Kasumi-1 (cell line): ENCODE measurements at places on chromosomes 2 and 18.
A peak's percentile ranks its signal among the peaks of the same experiment; 100 is the strongest.

GRCh38 chr2:208252716-208253492 is 2.0 kb downstream of the IDH1 start:
- DNase-seq, result no peak

DNA sequence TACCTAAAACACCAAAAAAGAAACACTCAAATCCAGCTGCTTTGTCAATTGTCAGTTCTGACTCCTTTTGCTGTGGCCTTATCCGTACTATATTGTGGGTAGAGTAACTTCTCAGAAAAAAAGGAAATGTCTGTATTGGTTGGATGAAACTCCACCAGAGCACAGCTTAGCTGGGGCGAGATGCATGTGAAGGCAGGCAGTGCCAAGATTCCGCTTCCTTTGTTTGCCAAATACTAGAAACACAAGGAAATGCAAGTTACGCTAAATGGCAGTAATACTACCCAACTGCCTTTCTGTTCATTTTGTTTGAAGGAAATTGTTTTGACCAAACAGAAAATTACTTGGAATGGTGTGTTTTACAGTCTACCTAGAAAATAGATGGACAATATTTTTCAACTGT is 10.0 kb downstream of the KLF11 start:
- no peak for DNase-seq

- no peak for DNase-seq
These were observed 99.0 kb downstream of the DGKD start for GRCh38 chr2:233453111-233453915.

DNA sequence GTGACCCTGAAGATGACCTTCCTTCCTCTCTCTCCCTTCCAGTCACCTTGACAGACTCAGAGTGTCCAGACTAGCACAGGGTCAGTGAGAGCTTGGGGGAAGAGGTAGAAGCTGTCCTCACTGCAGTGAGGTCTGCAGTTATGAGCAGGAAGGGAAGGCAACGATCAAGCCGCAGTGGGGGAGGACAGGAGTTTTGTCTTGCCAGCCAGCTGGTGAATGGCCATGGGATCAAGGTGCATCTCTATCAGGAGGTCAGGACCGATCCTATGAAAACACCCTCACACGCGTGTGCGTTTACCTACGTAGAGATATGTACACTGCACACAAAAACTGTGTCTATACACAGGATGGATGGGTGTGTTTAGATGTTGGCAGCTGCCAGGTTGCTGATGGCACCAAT is 83.2 kb downstream of the THNSL2 start:
- no peak for DNase-seq

GRCh38 chr2:527581-527980 is 149.6 kb downstream of the TMEM18 start:
- DNase-seq, result no peak

DNA sequence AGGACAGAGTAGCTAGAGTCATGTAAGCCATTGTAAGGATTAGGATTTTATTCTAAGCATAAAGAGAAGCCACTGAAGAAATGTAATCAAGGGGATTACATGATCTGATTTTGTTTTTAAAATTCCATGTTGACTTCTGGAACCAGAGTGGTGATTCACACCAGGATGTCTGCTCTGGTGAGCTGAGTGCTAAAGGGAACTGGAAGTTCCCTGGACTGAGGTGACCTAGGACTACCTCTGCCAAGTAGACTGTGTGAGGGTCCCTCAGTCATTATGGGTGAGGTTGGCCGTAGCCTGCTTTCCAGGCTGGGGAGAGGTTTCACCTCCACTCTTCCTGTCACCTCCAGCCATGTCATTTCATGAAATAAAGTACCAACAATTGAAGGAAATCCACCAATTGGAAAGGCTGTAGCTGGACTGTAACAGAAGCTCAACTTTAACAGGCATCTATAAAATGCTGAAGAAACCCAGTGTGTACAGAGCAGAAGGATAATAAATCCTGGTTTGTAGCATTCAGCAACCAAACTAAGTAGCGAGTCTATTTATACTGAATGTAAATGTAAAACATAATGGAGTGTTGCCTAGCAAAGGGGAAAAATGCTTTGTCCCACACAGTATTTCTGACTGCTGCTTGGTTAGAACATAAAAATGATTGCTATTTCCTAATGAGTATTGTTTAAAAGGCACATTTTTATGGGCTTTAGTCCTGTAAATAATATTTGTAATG is 507.4 kb upstream of the PKDCC start:
- no peak for DNase-seq

GRCh38 chr2:71103809-71104208 is 26.2 kb downstream of the MCEE start:
- DNase-seq, result no peak

GRCh38 chr2:69995511-69995910 is 34.1 kb upstream of the ASPRV1 start:
- DNase-seq, result no peak

DNA sequence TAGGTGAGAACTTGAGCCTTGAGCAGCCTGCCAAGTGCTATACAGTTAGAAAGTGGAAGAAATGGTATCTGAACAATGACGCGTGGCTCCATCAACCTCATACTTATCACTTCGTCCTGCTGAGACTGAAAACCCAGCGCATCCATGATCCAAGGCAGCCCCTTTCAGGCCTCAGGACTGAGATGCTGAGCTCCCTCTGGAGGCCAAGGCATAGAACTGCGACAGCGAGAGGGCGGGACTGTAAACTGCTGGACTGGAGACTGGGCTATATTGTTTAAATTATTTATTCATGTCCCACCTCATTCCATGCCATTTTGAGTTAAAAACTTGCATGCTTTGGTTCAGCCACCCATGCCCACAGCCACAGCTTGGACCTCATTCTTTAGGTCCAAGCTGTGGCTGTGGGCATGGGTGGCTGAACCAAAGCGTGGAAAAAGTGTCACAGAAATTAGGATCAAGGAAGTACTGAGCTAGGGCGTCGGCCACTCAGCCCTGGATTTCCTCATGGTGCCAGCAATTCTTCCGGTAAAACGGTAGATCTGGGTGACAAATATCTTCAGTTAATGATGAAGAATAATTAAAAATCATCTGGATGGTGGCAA is 195.5 kb downstream of the L3MBTL4 start:
- no peak for DNase-seq

DNA sequence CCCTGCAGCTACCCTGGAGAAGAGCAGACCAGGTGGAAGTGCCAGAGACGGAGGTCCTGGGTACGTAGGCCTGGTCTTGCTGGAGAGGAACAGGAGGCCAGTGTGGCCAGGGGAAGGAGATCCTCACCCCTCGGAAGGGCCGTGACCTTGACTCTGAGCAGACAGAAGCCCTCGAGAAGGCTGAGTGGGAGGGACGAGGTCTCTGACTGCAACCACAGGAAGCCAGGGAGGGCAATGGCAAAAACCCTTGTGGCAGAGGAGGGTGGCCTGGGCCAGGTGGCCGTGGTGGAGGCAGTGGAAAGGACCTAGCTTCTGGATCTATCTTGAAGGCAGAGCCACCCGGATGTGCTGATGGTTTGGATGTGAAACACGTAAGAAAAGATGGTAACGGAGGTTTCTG is 28.1 kb downstream of the THAP4 start:
- no peak for DNase-seq

GRCh38 chr2:18433872-18434271 is 126.6 kb downstream of the RDH14 start:
- no peak for DNase-seq

DNA sequence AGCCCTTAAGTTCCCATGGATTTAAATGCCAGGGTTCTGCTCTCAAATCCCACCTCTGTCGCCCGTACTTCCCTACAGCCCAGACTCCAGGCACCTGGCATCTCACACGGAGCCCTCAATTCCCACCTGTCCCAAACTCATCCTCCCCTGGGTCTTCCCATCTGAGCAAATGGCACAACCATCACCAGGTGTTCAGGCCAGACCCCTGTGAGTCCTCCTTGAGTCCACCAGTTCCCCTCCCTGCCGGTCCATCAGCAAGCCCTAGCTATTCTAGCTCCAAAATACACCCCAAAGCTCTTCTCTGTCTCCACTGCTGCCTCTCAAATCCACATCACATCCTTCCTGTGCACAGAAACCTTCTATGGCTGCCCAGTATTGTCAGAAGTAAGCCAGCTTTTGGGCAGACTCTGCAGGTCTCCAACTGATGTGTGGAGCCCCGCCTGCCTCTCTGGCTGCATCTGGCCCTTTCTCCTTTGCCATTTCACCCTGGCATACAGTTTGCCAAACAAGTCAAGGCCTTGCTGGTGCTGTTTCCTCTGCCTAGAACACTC is 67.7 kb downstream of the DNMT3A start:
- no peak for DNase-seq

DNA sequence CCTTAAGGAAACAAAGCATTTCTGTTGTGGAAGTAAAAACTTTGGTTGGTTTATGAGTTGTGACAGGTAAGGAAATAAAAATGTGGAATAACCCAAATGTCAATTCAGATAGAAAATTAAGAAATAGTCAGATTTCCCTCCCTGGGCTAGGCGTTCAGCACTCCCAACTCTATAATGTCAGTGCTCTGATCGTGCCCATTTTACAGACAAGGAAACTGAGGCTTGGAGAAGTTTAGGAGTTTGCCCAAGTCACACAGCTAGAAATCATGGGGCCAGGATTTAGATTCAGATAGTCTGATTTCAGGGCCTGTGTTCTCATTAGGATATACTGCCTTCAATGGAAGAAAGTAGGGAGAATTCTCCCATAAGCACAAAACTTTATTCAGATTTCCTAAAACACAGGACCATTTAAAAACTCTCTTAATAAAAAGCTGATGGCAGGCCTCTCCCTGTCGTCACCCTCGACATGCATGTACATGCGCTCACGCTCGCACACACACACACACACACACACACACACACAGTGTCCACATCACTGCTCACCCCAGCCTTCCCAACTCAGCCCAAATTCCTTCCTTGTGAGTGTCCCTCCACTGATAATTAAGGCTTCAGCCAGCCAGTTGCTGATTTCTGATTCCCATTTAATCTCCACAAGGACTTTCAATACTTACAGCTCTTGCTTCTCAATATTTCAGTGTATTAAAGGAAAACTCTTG is 49.1 kb upstream of the SLC14A2 start:
- DNase-seq, result no peak

DNA sequence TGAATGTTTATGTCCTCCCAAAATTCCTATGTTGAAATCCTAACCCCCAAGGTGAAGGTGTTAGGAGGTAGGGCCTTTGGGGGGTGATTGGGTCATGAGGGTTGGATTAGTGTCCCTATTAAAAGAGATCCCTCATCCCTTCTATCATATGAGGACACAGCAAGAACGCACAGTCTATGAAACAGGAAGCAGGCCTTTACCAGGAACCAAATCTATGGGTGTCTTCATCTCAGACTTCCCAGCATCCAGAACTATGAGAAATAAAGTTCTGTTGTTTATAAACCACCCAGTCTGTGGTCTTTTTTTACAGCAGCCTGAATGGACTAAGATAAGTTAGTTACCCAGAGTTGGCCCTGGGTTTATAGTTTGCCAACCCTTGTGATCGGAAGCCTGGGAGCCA is 153.1 kb downstream of the INO80D start:
- no peak for DNase-seq

DNA sequence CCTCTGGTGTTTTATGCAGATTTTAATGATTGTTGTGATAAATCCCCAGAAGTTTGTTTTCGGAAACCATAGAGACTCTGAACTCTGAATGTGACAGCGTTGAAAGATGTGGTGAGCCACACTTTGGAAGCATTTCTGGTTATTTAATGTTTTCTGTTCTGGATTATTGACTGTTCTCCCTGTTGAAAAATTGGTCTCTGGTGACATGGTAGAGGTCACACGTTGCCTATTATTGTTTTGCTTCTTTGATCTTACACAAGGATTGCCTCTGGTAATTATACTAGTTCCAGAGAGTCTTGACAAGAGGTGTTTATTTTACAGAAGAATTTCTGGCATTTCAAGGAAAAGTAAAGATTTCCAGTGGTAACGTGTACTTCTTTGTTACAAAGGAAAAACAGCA is 127.1 kb downstream of the GREB1L start:
- DNase-seq, result no peak

- no peak for DNase-seq
These were observed 49.0 kb upstream of the TMEM18 start for GRCh38 chr2:726169-726568.

DNA sequence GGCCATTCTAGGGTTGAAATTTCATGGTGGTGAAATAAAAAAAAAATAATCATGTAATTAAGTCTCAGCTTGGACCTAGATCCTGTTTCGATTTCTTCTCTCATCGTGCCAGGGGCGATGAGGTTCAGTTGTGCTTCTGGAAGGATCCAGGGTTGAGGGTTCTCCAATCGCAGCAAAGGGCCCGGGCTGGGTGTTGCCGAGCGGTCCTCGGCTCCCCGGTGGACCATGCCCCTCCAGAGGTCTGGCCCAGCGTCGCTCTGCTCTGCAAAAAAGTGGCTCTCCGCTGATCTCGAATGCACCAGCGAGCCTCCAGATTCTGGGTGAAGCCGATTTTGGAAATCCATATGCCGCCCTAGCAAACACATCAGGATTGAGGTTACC is 39.0 kb downstream of the EN1 start:
- DNase-seq, result no peak

DNA sequence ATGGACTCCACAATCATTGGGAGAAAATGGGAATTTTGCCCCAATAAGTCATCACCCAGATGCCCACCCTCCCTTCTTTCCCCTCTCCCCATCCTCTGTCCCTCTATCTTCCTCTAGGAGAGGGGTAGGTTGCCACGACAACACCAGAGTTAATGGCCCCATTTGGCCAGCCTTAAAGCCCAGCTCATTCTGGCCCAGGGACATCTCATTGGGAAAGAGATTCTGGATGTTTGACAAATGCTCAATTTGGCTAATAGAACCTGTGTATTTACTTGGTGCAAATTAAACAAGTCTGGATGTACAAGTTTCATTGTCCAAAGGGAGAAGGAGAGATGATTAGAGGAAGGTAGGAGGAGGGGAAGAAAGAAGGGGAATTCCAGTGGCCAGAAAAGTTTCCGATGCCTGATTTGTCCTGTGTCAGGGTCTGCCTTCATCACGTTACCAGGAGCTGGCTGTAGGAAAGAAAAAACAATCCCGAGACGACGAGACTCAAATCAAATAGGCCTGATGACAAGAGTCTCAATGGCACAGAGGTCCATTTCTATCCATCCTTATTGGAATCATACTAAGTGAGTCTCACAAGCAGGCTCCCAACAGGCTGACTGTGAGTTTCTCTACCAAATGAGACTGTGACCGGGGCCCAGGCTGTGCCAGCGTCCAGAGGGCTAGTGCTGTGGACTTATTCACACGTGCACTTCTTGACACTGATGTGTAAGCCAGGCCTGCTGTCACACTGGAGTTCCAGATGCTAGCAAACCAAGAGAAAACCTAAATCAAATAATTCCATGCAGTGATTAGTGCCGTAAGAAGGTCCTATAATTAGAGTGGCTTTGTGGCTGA is 265.2 kb upstream of the APCDD1 start:
- DNase-seq, result no peak

- peak; percentile 94 for DNase-seq
These were observed 112.8 kb upstream of the MAP3K20 start for GRCh38 chr2:172962824-172963223.

DNA sequence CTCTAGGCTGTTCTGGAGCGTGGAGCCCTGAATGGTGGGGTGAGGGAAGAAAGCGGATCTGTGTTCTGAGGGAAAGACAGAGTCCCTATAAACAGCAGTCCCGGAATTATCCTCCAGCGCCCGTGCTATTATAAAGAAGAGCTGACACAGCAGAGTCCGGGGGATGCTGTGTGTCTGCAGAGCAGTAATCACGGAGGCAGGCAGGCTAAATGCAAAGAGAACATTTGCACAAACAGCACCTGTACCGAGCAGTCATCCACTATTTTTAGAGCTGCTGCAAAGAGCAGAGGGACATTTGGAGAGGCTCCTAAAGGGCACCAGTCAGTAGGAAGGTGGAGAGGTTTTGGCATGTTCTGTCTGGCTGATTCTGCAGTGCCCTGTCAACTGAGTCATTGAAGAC is 293.8 kb upstream of the SLC14A2 start:
- DNase-seq, result no peak

- no peak for DNase-seq
These were observed 1.9 kb upstream of the IL1R2 start for GRCh38 chr2:101989740-101990460.

- DNase-seq, result no peak
These were observed 133.5 kb downstream of the CERS6 start for GRCh38 chr2:168589236-168590211.
